Suppressor macrophage treated with lipopolysaccharide for 1 hour (primary cell): ENCODE measurements at places on chromosomes 16 and 17.

DNA sequence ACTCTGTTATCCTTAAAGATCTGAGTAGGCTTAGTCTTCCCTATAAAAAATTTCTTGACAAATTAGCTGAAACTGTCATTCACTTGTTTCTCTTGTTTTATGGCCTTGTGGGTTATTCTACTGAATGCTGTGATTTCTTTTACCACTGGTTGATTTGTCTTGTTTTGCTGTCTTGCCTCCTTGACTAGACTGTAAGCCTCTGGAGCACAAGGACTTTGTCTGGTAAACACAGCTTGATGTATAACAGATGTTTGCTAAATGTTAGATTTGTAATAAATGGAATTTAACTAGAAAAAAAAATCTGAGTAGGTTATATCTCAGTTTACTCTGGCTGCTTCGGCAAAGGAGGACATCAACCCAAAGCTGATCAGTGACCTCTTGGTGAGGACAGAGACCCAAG is 21.6 kb downstream of the VAC14 start:
- DNase-seq: no peak

GRCh38 chr17:27338536-27338985 is 44.6 kb downstream of the WSB1 start:
- no peak for DNase-seq

- peak; percentile 78 for DNase-seq
Observed at GRCh38 chr16:71894229-71894920, 956 bp upstream of the IST1 start.

GRCh38 chr17:57752031-57752905 is 7.2 kb upstream of the CCDC182 start:
- peak; percentile 53 for DNase-seq

GRCh38 chr16:62863139-62863538 is 826.9 kb upstream of the CDH8 start:
- no peak for DNase-seq

DNA sequence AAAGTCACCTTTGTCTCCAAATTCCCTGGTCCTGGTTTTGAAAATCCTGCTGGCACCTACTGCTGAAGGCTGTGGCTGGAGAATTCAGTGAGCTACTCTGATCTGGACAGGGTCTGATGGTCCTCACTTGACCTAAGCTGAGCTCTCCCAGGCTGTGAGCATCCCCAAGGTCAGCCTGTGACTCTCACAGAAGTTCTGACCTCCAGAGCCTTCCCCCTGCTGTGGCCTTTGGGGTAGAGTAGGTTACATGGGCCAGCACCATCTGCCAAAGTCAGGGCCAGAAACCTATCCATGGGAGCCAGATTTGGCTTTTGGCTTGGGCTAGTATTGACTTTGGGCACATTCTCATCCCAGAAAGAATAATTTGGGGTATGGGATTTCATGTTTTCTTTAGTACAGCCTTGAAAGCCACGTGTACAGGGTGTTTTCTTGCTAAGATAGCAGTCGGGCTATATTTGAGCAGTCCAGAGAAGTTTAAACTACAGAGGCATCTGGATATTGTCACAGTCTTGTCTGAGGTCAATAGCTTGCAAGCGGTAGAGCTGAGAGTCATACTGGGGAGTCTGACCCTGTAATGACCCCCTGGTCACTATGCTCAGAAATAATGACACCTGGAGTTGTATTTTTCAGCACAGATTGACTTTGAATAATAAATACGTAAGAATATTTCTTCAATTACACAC is 6.2 kb upstream of the AGRP start:
- no peak for DNase-seq

DNA sequence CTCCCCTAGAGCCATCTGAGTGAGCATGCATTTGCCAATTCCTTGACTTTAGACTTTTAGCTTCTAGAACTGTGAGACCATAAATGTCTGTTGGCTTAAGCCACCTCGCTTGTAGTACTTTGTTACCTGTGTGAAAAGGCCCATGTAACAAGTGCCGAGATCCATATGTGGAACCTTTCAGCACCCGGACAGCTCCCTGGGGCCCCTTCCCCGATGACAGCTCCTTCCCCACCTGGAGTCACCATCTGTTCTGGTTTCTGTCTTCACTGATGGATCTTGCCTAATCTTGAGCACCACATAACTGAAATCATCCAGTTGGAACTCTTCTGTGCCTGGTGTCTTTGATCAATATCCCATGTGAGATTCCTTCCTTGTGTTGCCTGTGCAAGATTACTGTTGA is 78.9 kb upstream of the EEF2KMT start:
- no peak for DNase-seq

DNA sequence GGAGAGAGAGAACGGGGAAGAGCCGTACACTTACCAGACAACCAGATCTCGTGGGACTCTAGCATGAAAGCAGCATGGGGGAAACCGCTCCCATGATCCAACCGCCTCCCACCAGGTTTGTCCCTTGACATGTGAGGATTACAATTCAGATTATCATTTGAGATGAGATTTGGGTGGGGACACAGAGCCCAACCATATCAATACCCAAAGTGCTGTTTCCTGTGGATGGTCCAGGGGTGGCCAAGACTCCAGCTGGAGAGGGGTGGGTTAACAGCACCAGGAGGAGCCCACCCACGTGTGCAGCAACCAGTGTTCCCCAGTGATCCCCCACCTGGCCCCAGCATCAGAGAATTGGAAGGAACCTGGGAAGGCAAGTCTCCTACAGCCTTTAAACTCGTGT is 50.2 kb upstream of the CMIP start:
- no peak for DNase-seq

GRCh38 chr16:73049511-73049910 is 1.6 kb upstream of the ZFHX3 start:
- no peak for DNase-seq

- no peak for DNase-seq
Observed at GRCh38 chr17:28133562-28133970, 91.1 kb downstream of the NLK start.

GRCh38 chr17:33674685-33675084 is 381.6 kb upstream of the ASIC2 start:
- DNase-seq: peak; percentile 72
